Erythroblast (primary cell): ENCODE measurements at places on chromosomes 7 and 10.

DNA sequence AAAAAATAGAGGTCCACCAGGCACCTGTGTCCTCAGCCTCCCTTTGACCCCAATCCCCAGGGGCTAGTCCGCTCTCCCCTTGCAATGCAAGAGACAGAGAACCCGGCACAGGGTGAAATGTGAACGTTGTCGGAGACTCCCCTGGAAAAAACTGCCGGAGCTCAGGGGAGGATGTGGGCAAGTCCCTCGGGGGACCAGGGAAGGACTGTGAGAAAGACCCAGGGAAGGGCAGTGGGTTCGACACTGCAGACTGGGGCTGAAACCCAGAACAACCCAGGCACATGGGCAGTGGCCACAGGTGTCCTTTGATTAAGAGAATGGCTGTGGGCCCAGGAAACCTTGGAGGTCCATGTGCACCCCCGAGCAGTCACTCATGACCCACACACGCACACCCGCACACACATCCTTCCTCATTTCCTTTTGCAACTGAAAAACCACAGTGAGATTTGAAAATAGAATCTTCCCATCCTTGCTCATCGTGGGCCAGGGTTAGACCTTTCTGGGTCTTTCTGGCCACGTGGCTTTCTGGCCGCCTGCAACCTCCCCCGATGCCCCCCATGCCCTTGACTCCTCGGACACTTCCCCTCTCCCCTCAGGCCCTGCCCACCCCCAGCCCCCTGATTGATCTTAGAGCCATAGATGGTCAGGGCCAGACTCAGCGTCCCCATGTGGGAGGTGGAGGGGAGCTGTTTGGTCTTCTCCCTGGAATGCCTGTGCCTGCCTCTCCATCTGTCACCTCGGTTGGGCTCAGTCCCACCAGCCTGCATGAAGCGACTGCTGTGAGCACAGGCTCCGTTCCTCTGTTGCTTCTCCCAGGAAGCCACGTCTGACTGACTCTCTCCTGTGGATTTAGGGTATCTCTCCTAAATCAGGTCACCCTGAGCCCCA lies 7.9 kb downstream of the LAT2 start:
- no peak for DNase-seq

DNA sequence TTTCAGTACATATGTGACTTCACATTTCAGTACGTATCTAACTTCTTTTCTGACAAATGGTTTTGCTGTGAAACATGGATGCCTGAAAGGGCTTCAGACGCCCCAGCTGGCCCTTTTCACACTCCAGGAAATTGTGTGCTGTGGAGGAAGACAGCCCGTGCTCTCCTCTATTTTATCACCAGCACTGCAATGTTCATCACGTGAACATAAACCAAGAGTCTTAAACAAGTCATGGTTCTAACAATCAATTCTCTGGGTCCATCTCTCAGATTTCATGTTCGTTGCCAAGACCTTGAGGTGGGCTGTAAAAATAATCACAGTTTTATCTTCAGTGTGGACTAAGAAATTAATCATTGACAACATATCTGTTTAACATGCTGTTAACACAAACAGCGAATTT lies 141.2 kb downstream of the WDR37 start:
- DNase-seq: no peak

DNA sequence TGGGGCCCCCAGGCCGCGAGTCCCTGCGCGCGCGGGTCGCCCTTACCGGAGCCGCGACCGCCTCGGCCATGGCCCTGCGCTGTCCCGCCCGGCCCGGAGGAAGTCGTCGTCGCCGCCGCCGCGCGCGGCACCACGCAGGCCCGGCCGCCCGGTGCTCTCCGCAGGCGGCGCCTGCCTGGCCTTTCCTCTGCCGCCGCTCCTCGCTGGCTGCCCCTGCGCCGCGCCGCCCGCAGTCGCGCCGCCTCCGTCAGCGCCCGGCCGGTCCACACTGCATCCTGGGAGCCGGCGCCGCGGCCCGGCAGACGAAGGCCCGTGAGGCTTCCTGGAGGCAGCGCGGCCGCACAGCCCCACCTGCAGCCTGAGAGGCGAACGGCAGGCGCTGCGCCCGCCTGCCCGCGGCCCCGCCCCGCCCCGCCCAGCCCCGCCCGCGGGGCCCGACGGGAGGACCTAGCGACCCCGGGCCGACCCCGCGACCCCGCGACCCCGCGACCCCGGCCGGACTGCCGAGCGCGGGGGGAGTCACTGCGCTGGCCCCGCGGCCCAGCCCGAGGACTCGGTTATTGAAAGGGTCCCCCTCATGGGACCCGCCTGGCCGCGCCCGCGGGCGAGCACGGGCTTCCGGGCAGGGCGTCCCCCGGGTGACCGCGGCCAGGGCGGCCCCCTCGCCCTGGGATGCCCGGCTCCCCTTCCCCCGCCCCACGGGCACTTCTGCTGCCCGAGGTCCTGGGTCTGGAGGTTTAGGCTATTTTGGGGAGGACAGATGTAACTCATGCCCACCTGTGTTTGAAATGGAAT lies at the start of gene ZNF746:
ZNF746 (minus strand) TSS at position 343 of the 795 bp plus-strand sequence; CDS start at position 70, 273 bp downstream.
- peak; percentile 94 for DNase-seq

DNA sequence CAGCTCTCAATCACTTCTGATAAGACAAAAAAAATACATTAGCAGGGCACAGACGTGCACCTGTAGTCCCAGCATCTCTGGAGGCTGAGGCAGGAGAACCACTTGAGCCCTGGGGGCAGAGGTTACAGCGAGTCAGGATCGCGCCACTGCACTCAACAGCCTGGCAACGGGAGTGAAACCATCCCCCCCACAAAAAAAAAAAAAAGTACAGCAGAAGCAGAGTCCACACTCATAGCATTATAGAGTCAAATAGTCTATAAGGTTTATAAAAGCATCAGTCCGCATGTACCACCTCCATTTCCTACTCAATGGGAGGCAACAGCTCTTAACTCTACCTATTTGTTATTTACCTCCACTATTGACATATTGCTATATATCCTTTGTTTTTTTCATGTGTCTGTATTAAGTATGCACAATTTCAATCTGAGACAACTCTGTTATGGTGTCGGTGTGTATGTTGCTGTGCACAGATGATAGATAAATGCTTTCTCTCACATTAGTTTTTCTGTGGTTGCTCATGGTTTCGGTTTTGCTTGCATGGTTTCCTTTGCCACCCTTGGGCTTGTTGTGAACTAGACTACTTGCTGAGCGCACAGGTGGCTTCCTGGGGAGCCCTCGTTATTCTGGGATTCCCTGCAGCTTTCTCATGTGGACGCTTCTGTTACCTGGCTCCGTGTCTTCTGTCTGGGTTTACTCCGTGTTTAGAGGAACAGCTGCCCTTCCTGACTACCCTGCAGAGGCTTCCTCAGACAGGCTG lies 40.4 kb downstream of the PROSER2 start:
- peak; percentile 21 for DNase-seq

GRCh38 chr10:61363006-61363405 lies 90.2 kb downstream of the TMEM26 start:
- no peak for DNase-seq

- DNase-seq: no peak
Observed at GRCh38 chr10:1521741-1522140, 215.6 kb downstream of the ADARB2 start.

DNA sequence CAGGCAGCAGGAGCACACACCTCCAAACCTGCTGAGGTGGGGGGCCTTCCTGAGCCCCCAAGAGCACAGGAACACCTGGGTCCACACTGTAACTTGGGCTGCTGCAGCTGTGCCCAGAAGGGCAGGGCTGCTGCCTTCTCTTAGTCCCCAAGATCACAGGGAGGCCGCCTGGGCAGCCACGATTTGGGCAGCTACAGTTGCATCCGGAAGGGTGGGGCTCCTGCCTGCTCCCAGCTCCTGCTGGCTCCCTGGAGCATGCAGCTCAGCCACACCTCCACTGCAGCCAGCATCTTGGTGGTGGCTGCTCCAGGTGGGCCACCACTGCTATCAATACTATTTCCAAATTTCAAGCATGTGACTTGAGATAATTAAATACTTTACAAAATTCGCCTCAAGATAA lies 38.5 kb upstream of the AGMO start:
- no peak for DNase-seq

GRCh38 chr10:125608474-125608873 lies 74.5 kb downstream of the TEX36 start:
- no peak for DNase-seq

DNA sequence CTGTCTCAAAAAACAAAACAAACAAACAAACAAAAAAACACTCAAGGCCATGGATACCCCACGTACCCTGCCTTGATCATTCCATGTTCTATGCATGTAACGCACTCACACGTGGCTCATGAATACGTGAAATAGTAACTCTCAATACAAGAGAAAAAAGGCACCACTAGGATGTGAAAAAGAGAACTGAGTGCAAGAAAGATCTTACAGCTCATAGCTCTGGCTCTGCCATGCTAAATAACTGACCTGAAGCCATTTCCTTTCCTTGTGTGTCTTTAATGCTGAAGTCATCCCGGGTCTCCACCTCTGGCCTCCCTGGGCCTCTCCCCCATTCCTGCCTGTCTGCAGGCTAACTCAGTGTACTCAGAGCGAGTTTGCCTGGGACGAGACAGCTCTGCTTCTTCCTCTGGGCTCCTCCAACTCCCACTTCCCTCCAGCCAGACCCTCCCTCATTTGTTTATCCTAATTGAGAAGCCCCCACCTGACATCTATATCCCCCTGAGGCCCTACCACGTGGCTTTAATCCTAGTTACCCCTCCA lies 117.3 kb downstream of the PRPF18 start:
- DNase-seq: no peak

GRCh38 chr10:96072674-96073073 lies 29.3 kb downstream of the CCNJ start:
- no peak for DNase-seq

GRCh38 chr7:157641866-157642265 lies 305.1 kb downstream of the DNAJB6 start:
- no peak for DNase-seq

DNA sequence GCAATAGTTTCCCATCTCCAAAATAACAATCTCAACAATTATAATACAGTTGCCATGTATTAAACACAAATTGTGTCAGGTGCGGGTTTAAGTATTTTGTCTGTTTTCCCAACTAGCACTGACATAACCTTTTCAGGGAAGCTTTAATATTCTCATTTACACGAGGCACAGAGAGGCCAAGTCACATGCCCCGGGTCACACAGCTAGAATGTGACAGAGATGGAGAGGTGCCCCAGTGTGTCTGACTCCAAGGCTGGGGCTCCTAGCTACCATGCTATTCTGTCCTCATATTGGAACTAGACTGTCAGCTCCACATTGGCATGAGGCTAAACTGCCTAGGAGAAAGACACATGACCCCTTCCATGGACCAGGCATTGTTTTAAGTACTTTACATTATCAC lies 77.2 kb downstream of the COL13A1 start:
- DNase-seq: no peak

DNA sequence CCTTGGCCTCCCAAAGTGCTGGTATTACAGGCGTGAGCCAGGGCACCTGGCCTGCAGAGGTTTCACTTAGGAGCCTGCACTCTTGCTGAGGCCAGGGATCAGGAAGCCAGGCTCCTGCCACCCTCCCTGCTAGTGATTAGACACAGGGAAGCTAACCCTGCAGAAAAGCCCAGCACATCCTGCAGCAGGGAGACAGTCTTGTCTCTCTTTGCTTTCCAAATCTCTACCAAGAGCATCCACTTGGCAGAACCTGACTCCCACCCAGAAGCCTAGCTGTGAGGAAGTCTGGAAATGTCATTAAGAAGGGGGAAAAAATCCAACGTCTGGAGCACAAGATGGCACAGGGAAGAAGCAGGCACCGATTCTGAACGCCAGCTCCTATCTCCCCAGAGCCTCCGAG lies 8.0 kb upstream of the FAM171A1 start:
- DNase-seq: no peak

GRCh38 chr10:90884431-90884830 lies 12.7 kb downstream of the RPP30 start:
- no peak for DNase-seq

DNA sequence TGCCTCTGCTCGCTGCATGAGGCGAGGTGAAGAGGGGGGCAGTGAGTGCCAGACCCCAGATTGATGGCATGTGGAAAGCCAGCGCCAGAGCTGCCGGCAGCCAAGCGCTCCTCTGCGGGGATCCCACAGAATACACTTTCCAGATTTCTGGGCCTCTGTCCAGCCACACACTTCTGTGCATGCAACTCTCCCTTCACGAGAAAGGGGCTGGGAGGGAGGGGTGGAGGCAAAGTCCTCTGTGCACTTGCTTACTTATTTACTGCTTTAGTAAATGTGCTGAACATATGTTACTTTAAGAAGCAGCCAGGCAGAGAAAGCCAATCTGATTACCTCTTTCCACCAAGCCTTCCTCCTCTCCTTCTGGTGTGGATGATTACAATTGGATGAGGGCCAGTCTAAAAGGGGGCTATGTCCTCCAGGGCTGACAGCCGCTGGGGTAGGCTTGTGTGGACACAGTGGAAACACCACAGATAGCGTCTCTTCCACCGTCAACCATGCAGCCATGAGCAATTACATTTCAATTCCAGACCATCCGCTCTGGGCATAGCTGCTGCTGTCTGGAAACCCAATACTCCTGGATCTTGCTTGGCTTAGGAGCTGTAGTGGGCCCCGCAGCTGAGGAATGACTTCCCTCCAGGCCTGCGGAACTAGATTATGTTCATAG lies 322.8 kb upstream of the ANKRD30A start:
- DNase-seq: no peak

- no peak for DNase-seq
Observed at GRCh38 chr7:41447450-41448042, 255.3 kb downstream of the INHBA start.

GRCh38 chr10:74542077-74542476 lies 284.3 kb upstream of the KAT6B start:
- DNase-seq: no peak
